ENCODE measurements at places on chromosomes 5 and 9.

- no peak for DNase-seq
Measured at GRCh38 chr9:77679661-77680368, 31.7 kb upstream of the GNA14 start.

- DNase-seq: no peak
Measured at GRCh38 chr5:174608631-174609097, 115.7 kb upstream of the MSX2 start.

GRCh38 chr5:138038826-138039225, 5.9 kb upstream of the FAM13B start:
- no peak for DNase-seq

DNA sequence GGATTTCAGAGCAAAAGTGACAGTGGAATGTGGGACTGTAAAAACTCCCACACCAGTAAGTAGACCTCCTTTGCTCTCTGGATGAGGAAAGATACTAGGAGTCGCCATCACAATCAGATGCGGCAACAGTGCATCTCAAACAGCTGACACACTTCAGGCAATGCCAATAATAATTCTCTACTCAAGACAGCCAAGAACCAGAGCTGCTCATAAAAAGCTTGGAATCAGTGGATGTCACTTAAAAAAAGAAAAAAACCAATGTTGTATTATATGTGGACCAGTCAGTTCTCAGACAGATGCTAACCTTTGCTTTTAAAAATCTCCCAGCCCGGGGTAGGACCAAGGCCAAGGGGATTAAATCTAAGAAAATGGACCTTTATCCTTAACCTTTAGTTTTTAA, 185.0 kb downstream of the GNA14 start:
- DNase-seq: no peak

GRCh38 chr9:89675058-89675742, 70.4 kb downstream of the GADD45G start:
- DNase-seq: no peak

DNA sequence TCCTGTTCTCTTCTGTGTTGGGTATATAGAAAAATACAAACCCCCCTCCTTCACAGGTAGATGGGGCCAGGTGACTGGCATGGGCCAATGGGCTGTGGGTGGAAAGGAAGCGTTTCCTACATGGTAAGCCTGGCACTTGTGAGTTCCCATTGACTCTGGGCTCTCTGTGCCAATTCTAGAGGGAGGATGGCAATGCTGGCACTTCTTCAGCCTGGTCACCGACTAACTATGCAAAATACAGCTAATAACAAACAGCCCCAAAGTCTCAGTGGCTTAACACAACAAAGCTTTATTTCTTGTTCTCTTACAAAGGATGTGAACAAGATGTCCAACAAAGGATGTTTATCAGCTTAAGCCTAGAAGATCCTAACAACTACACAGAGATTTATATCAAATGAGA, 258.1 kb downstream of the SYK start:
- DNase-seq: no peak

GRCh38 chr5:176391999-176392398, 3.4 kb downstream of the HIGD2A start:
- no peak for DNase-seq

GRCh38 chr9:89243296-89244061, 64.9 kb upstream of the SHC3 start:
- no peak for DNase-seq

DNA sequence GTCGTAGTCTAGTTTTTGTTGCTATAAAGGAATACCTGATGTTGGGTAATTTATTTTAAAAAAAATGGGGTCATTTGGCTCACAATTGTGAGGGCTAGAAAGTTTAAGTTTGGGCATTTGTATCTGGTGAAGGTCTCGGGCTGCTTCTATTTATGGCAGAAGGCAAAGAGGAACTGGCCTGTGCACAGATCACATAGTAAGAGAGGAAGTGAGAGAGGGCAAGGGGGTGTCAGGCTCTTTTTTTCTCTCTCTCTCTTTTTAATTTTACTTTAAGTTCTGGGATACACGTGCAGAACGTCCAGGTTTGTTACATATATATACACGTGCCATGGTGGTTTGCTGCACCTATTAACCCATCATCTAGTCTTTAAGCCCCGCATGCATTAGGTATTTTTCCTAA, 453.3 kb downstream of the DIRAS2 start:
- peak; percentile 30 for DNase-seq

DNA sequence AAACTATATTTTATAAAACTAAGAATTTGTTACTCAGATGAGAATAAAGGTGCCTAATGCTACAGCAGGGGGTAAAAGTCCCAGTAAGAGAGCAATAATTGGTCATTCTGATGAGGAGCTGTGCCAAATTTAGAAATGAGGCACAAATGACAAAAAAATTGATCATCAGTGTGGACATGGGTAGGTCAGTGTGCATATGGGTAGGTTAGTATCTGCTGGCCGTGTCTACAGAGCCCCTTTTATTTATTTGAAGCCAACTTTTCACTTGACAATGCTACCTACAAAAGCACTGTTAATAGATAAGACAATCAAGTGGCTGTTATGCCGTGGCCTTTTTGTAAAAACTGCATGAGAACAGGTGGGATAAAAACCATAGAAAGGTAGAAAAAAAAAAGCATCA, 454.6 kb downstream of the RAB3C start:
- DNase-seq: no peak

- no peak for DNase-seq
Measured at GRCh38 chr5:143729334-143729946, 82.5 kb upstream of the HMHB1 start.

Data from CD4-positive, alpha-beta T cell treated with Interleukin-4 for 1 hour (primary cell).